CD4-positive, alpha-beta T cell treated with Interleukin-17A for 1 hour (primary cell): ENCODE measurements at places on chromosomes 7 and 10.

GRCh38 chr7:148185041-148185440 is 405.5 kb upstream of the C7orf33 start:
- no peak for DNase-seq

DNA sequence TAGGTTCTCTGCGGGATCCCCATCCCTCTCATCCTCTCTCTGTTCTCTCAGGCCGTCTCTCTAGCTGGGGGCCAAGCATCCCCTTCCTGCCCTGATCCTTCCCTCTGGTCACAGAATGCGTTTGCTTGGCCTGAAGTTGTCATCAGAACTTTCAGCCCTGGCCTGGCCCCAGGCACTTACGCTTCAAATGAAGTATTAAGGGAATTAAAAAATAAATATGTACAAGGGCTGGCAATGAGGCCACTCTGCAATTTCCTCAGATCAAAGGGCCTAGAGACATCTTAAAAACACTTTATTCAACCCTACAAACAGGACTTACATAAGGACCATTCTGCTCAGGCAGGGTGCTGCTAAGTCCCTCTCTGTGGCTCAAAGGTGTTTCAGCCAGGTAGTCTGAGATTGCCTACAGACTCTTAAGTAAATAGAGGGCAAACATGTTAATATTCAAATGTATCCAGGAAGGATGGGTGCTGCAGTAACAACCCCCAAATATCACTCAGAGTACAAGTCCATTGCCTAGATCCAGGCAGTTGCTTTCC is 16.0 kb downstream of the SFTPD start:
- DNase-seq, result no peak

GRCh38 chr10:63376560-63377304 is 89.0 kb downstream of the JMJD1C start:
- no peak for DNase-seq

DNA sequence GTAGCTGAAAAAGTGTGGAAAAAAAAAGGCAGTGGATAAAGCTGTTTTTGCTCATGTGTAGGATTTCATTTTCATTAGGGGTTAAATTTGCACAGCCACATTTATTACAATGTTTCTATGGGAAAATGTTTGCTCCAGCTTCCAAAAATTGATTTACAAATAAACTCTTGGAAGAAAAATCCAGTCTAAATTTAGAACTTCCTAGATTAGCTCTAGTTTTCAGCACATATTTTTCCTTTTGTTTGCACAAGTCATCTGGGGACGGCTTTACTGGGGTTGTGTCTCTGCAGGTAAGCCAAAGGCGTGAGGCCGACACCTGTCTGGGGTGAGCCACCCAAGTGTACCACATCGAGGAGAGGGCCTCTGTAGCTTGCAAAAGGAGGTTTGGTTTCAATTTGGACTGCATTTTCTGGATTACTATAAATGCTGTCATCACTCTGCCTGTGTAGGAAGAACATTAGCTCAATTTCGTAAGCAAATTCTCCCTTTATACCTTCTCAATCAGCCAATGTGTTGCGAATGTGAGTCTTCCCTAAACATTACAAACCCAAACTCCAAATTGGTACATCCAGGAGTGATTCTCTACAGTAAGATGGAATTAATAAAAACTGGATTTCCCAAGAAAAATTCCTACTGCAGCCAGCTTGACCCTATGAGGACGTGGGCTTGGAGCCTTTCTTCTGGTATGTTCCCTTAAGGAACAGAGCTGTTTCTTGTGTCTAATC is 89.5 kb upstream of the ZNF438 start:
- no peak for DNase-seq

DNA sequence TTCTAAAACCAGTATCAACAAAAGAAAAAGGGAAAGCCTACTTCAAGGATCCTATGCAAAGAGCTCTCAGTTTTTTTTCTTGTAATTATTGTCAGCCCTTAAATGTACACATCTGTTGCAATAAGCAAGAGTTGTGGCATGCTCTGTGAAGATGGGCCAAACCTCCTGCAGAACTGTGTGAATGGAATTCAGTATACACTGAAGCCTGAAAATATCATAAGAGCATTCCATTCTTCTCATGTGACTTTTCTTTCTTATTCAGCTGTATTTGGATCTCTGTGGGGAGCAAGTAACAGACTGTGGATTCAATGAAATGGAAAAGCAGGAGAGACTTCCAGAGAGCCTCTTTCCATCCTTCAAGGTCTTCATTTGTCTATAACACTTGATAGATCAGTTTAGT is 130.7 kb downstream of the SAMD9 start:
- no peak for DNase-seq

GRCh38 chr7:17940951-17941431 is 697 bp upstream of the SNX13 start:
- peak; percentile 21 for DNase-seq

DNA sequence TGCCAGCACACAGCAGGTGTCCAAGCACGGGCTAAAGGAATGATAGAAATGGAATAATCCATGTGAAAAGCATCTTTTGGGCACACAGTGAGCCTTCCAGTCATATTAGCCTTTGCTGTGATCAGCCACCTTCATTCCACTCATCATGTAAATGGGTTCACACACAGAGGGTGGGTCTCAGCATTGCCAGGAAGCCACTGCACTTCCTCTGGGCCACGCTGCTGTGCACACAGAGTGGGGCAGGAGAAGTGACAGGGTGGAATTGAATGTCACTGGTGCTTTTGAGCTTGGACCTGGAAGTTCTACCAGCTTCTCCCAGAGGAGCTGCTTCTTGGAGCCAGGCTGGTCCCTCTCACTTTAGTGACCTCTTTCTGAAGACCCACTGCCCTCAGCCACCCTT is 203.5 kb downstream of the USP6NL start:
- peak; percentile 35 for DNase-seq

- no peak for DNase-seq
Observed at GRCh38 chr10:96588616-96589419, 2.0 kb upstream of the TM9SF3 start.

- DNase-seq, result no peak
Observed at GRCh38 chr10:121753726-121754476, 155.7 kb upstream of the FGFR2 start.

- no peak for DNase-seq
Observed at GRCh38 chr10:90642136-90642535, 215.7 kb downstream of the HTR7 start.

- no peak for DNase-seq
Observed at GRCh38 chr10:86371116-86371515, 4.5 kb upstream of the GRID1 start.

- DNase-seq, result no peak
Observed at GRCh38 chr10:22657566-22658225, 56.7 kb downstream of the PIP4K2A start.

GRCh38 chr10:27659786-27660185 is 85.8 kb downstream of the MKX start:
- no peak for DNase-seq

DNA sequence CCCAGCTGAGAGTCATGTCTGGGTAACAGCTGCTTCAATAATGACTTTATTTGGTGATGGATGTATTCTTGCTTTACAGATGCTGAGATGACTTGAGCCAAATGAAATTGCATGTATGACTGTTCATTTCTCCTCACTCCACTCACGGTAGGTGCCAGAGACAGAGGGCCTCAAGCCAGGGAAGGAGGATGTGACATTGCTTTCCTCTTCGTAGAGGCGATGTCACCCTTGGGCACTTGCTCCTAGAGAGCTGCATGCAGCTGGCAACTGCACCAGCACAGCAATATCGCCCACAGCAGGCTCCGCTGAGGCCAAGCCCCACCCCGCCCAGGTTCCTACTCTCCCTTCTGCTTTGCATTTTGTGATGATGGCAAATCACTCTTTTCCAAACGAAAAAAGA is 116.6 kb upstream of the AOAH start:
- DNase-seq, result no peak

- no peak for DNase-seq
Observed at GRCh38 chr7:100465702-100466311, 1.7 kb upstream of the SPACDR start.

GRCh38 chr7:46368871-46369270 is 447.8 kb upstream of the IGFBP3 start:
- DNase-seq, result no peak

DNA sequence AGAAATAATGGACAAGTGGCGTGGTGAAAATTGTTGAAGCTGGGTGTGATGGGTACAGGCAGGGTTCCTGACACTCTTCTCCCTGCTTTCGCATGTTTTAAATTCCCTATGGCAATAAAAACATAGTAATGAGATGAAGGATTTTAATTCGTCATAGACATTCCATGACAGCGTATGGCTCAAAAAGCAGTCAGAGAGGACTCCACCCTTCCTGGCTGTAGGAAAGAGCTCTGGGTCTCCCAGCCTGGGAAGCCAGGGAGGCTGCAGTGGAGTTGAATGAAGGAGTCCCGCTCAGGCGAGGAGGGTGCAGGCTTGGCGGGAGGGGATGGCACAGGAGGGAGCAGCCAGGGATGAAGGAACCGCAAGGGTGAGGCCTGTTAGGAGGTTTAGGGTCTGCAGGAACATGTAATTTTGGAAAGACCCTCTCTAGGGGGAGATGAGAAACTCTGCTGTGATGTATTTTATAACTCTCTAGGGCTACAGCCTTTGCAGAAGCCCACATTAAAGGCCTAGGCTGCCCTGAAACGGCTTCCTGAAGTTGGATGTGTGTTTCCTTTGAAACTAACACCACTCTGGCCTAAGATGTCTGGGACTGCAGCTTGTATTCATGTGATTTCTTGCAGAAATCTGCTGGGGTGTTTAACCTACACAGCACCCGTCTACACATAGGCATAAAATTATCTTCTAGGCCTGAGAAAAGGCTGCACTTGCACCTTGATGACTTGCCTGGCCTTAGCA is 7.6 kb upstream of the LARP4B start:
- no peak for DNase-seq

GRCh38 chr7:131826960-131827359 is 270.5 kb upstream of the PODXL start:
- DNase-seq, result no peak

DNA sequence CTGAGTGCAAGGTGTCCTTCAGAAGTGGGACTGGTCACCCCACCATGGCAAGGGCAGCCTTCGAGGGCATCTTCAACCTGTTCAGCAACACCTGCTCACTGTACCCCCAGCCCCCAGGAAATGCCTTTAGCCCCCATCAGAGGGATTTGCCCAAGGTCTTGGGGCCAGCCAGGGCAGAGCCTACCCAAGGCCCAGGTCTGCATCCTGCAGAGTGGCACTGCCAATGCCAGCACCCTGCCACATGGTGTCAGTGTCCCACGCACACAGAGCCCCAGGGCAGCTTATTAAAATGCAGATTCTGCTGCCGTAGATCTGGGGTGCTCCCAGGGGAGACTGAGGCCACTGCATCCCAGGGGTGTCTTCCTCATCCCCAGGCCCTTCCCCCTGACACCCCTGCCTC is 106.2 kb upstream of the KCTD7 start:
- peak; percentile 5 for DNase-seq

GRCh38 chr10:103077491-103078308 is 115.4 kb downstream of the NT5C2 start:
- no peak for DNase-seq

DNA sequence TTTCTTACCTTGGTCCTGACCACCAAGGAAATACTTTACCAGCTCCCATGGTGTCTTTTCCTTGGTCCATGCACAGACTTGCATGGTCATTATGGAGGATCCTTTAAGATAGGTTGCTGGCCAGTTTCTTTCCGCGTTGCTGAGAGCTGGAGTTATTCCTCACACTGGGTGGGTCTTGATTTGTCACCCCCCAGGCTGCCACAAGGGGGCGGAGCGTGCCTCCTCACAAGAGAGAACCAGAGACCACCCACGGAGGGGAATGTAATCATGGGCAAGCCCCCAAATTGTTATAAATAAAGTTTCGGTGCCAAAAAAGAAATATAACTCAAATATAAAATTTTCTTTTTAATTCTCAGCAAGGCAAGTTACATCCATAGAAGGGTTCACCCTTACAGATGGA is 10.5 kb upstream of the TRIM24 start:
- peak; percentile 46 for DNase-seq

DNA sequence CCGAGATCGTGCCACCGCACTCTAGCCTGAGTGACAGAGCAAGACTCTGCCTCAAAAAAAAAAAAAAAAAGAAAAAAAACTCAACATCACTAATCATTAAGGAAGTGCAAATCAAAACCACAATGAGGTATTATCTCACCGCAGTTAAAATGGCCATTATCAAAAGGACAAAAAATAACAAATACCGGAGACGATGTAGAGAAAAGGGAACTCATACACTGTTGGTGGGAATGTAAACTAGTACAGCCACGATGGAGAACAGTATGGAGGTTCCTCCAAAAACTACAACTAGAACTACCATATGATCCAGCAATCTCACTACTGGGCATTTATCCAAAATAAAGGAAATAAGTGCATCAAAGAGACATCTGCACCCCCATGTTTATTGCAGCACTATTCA is 24.3 kb downstream of the GRK5 start:
- no peak for DNase-seq

DNA sequence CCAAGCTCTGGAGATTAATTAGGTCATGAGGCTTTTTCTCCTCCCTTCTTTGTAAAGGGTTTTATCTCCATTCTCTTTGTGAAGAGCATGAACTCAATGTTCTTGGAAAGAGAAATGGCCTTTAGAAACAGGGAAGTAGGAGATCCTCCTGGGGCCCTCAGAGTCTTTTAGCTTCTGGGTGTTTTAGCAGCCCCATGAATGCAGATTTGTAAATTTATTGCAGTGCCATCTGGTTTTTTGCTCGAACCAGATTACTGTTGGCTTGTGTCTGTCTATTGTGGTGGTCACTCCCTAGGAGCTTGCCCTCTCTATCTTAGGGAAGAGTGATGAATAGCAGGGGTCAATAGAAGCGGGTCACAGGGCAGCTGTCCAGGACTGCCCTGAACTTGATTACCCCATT is 110.6 kb downstream of the BTRC start:
- no peak for DNase-seq

DNA sequence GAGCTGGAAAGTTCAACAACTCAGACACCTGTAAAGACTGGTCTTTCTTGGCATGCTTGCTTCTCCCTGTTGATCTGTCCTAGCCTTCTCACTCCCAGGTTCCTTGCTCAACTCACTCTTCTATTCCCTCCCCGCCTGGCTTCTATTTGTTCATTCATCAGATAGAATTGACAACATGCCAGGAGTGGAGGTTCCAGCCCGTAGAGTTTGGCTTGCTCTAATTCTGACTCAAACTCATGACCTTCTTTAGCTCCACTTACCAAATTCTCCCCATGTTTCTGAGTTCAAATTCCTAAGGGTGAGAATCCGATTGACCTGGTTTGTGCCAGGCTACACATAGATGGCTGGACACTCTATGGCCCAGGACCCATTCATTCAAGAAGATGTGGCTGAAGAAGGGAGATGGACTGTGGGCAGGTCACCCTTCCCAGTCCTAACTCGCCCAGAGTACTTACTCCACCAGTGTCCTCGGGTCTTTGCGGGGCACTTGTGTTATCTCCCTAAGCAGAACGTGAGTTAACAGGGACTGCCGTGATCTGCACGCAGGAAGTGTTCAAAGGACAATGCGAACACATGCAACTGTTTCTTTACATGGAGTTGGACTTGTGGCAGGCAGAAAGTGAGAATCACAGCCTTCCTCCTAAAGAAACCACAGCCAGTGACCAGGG is 4.0 kb upstream of the TMEM236 start:
- no peak for DNase-seq
